Subcutaneous preadipocyte (primary cell): ENCODE measurements at places on chromosomes 13 and 19. TPM values are rescaled to one million over a fixed set of nuclear protein-coding genes. Genes with fewer than 3 reads are reported as not detected.

ZNF221 gene
- 6.1 and 7.3 TPM in 2 replicates for total RNA-seq

CD209 gene
- not detected in 2 replicates for total RNA-seq

TUBB4A gene
- total RNA-seq, result not detected in 2 replicates

ZNF566 gene
- total RNA-seq, result 9.2 and 10.3 TPM in 2 replicates

FOXA3 gene
- total RNA-seq, result not detected in 2 replicates

ZNF497 gene
- total RNA-seq, result 0.73 and 0.78 TPM in 2 replicates

OSCAR gene
- under 0.01 and 0.20 TPM in 2 replicates for total RNA-seq

GPR18 gene
- not detected in 2 replicates for total RNA-seq

CCNA1 gene
- total RNA-seq, result 0.20 and 0.73 TPM in 2 replicates

TPM4 gene
- 902 and 934 TPM in 2 replicates for total RNA-seq

NOSIP gene
- 71.4 and 98.5 TPM in 2 replicates for total RNA-seq
